Stimulated activated CD4-positive, alpha-beta T cell treated with anti-CD3 and anti-CD28 coated beads, Interleukin-2, amount 100 ng/mL, for 24 hours (primary cell): ENCODE measurements at places on chromosomes 5 and 9.
A peak's percentile ranks its signal among the peaks of the same experiment; 100 is the strongest.

- no peak for DNase-seq
Observed at GRCh38 chr5:139700711-139701055, 52.5 kb downstream of the CXXC5 start.

DNA sequence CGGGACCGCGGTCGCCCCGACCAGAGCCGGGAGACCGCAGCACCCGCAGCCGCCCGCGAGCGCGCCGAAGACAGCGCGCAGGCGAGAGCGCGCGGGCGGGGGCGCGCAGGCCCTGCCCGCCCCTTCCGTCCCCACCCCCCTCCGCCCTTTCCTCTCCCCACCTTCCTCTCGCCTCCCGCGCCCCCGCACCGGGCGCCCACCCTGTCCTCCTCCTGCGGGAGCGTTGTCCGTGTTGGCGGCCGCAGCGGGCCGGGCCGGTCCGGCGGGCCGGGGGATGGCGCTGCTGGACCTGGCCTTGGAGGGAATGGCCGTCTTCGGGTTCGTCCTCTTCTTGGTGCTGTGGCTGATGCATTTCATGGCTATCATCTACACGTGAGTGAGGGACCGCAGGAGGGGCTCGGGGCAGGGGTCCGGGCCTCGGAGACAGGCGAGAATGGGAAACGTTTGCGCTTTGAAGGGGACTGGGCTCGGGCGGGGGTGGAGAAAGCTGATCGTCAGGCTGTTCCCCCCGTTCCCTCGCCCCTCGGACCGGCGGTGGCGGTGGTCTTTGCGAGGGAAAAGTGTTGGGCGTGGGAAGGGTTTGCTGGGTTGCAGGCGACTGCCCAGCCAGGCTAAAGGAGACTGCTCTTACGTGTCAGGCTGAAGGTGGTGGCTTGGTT lies 457 bp downstream of the UGCG start:
- DNase-seq, result peak; percentile 39

DNA sequence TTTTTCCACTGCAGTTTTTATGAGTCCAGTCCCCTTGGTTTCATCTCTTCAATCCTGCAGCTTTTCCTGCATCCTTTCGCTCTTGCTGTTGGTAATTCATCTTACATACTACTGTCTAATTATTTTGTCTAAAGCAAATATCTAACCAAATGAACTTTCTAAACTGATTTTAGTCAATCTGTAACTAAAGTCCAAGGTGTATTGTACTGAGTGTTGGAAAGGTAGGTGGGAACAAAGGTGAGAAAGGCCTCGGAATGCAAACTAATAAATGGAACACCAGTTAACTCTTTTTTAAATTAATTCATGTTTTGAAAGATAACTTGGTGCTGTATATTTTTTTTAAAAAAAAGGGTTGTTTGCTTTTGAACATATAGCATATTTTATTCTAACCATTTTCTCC lies 152.7 kb upstream of the CYLC2 start:
- DNase-seq, result no peak

DNA sequence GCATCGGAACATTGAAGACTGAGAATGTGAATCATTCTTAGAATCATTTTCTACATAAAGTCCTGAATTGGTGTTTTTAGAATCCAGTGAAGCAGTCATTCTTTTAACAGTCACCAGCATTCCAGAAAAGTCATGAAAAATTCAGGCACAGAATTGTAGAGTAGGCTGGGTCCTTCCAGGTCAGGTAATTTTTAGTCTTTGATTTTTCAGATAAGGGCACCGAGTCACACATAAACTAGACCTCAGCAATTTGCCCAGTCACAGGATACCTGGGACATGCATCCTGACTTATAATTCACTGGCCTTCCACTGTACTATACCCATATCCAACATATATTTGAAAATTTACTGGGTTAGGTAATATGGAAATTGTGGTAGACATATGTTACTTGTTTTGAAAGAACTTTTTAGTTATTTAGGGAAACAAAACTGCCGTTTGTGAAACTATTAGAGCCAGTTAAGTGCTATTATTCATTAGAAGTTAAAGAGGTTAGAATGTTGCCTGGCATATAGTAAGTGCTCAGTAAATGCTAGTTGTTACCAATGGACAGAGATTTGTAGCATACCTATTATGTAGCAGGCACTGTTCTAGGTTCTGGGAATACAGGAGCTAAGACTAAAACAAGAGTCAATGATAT lies 10.9 kb downstream of the MAN2A1 start:
- no peak for DNase-seq

GRCh38 chr5:80926979-80927656 lies 33.0 kb upstream of the RASGRF2 start:
- no peak for DNase-seq

- peak; percentile 57 for DNase-seq
Observed at GRCh38 chr5:151222790-151223446, 974 bp downstream of the CCDC69 start.

DNA sequence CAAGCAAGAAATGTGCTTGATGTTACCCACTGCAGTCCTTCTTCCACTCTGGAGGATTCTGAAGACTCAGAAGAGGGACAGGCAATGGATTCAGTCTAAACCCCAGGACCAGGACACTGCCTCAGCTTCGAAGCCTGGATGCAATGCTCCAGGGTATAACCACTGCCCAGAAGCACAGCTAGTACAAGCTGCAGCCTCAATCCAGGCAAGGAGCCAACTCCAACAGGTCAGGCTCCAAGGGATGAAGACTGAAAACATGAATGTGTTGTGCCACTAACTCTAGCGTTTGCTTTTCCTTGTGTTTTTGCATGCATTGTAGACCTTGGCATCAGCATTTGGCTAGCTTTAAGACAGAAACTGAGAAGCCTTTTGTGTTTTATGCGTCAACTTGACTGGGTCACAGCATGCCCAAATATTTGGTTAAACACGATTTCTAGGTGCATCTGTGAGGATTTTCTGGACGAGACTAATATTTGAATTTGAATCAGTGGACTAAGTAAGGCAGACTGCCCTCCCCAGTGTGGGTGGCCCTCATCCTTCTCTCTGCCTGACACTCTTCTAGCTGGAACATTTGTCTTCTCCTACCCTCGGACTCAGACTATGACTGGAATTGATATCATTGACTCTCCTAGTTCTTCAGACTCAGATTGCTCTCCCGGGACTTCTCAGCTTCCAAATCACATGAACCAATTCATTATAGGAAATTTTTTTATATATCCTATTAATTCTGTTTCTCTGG lies 20.5 kb upstream of the GPX3 start:
- DNase-seq, result no peak

- DNase-seq, result no peak
Observed at GRCh38 chr9:114275246-114276004, 47.5 kb upstream of the ORM1 start.

DNA sequence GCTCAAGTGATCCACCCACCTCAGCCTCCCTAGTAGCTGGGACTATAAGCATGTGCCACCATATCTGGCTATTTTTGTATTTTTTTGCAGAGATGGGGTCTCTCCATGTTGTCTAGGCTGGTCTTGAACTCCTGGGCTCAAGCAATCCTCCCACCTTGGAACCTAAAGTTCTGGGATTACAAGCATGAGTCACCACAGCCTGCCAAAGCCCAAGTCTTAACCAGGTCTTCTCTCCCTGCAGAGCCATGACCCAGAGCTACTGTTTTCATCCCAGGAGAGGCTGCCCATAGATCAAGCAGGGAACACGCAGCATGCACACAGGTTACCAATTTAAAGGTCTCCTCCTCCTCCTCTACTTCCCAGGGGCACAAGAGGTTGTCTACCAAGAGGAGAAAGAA lies 29.7 kb downstream of the PCDHGC5 start:
- DNase-seq, result no peak

DNA sequence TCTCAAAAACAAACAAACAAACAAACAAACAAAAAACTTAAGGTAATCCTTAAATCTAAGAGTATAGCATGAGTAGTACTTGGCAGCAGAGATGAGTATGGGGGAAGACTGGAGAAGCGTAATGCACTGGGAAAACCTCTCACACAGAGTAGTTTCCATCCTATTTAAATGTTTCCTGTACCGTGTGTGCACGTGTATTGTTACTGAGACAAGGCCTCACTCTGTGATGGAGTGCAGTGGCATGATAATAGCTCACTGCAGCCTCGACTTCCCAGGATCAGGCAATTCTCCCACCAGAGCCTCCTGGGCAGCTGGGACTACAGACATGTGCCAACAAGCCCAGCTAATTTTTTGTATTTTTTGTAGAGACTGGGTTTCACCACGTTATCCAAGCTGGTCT lies 2.9 kb downstream of the UIMC1 start:
- DNase-seq, result no peak

GRCh38 chr5:124025306-124025845 lies 513.4 kb downstream of the CSNK1G3 start:
- DNase-seq, result no peak

DNA sequence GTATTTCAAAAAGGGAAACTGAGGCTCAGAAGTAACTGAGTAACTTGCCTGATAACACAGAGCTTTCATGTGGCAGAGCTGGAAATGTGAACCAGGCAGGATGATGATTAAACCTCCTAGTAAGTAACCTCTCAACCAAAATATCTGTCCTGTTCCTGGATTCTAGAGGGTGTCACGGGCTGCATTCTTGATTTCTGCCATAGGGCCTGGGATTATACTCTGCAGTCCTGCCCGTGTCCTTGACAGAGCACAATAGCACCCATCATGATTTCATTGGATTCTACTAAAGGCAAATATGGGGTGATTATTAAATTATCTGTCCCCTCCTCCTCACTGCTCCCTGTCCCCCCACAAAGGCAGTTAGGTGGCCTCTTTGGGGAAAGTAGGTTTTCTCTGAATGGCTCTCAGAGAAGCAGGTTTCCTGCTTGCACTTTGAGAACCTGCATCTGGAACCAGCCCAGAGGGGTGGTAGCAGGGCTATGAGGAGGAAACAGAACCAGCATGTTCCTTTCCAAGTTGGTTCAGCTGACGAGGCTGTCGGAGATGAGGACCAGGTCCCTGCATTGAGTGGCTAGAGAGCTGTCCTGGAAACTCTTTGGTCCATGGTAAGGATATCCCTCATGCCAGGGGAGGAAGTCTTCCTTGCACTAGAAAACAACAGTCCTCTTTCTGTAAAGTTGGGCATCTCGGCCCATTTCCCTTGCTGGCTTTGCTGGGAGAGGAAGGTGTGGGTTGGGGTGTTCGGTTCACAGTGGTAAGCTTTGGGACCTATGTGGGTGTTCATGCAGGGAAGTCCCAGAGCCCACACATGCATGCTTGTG lies 36.6 kb downstream of the PPARGC1B start:
- no peak for DNase-seq

DNA sequence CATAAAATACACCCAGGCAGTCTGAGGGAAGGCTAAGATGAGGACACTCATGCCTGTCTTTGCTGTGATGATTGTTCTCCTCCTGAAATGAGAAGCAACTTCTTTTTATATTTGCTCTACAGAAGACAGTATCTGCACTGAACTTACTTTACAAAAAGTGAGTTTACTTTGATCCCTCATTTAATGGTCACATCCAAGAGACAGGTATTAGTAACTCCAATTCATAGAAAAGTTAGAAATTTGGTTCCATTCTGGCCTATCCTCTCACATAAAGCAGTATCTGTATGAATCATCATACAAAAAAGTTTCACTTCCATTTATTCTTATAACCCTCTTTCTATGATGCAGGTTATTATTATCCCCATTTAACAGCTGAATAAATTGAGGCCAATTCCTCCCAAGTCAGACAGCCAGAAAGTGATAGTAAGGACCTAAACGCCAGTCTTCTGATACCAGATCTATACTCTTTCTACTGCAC lies 15.2 kb downstream of the TSTD2 start:
- DNase-seq, result no peak

DNA sequence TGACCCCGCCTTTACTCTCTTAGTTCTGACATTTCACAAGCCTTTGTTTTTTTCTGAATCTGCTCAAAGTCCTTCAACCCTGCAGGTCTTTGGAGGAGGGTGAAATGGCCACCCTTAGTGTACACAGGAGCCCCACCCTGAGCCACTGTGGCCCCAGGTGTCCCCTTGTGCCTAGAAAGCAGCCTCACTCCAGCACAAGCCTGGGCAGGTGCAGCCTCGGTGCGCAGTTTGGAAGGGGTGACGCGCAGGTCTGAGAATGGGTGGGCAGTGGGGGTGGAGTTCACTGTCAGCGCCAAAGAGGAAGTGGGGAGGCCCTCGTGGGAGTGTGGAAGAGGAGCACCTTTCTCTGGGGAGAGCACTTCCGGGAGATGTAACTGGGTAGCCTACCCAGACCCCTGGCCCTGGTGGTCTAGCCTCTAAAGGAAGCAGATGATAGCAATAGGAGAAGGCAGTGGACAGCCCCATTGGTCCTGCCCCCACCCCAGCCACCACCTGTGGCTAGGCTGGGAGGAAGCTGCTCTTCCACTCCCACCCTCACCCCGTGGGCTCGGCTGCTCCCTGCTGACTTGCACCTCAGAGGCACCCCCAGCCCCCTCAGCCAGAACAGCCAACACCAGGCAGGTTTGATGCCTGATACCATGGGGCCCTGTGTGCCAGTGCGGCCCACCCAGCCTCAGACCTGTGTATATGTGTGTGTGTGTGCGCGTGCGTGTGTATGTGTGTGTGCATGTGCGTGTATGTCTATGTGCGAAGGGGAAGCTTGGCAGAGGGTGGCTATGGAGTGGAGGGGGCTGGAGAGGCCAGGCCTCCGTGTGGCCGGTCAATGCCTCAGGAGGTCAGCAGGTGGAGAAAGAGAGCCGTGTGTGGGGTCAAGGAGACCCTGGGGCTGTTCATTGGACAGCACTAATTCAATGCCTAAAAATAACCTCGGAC lies 16.8 kb upstream of the DAB2IP start:
- no peak for DNase-seq

GRCh38 chr9:99602854-99603253 lies 218.8 kb upstream of the NR4A3 start:
- no peak for DNase-seq

DNA sequence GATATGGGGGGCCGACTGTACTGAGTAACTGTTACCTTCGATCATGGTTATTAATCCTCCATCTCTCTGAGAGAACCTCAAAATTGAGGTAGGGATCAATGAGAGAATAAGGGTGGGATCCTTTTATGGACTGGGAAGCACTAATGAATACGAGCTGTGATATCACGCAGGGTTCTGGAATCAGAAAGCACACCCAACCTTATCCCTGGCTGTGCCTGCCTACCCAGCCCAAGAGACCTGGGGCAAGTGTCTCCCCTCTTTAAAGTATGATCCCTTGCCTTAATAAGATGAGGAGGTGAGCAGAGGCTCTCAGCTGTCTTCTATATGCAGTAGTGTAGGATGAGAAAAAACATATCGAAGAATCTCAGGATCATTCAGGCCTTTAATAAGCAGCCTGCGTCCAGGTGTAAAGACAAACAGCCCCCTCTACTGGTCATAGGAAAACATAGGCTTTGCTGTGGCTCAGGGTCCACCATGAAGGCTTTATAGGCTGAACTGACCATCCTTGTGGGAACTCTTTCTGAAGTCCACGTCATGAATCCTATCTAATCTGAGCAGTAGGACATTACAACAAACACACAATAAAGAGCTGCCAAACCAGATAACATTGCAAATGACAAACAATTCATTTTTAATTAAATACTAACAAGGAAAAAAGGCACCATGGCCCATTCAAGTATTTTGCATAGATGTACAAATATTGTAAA lies 16.8 kb downstream of the NIPAL4 start:
- DNase-seq, result no peak

DNA sequence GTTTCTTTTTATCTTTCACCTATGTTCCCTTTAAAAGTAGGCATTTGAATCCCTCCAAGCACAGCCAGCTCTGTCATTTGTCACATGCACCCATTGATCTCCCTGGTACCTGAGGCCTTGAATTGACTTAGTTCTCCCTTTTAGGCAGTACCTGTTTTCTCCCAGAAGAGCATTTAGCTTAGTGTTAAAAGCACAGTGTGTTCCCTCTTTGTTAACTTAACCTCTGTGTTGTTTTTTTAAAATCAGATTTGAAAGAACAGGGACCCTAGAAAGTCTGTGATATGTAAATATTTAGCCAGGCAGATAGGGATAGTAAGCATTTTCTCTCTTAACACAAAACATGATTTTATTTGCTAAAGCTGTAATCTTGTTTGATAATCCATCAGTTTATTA lies 113.8 kb upstream of the SPATA31D4 start:
- DNase-seq, result no peak
